ENCODE measurements at places on chromosomes 11 and 22. TPM values are rescaled to one million over a fixed set of nuclear protein-coding genes. Genes with fewer than 3 reads are reported as not detected.

DNA sequence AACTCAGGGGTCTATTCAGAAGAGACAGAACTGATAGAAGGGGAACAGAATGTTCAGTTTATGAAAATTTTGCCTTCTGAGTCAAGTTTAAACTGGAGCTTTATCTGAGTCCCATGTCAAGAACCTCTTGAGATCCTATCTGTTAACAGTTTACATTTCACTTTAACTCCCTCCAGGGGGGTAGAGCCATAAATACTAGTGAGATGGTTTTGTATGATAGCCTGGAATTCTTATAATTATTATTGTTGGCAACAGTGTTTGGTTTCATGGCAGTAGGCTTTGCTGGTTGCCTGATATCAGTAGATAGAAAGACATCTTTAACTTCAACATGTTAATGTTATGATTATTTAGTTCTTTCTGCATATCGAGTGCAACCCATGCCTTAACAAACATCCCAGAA lies 498.5 kb downstream of the INSC start:
- DNase-seq, result no peak

GRCh38 chr11:92569726-92570125 lies 345.1 kb downstream of the FAT3 start:
- DNase-seq, result no peak

DNA sequence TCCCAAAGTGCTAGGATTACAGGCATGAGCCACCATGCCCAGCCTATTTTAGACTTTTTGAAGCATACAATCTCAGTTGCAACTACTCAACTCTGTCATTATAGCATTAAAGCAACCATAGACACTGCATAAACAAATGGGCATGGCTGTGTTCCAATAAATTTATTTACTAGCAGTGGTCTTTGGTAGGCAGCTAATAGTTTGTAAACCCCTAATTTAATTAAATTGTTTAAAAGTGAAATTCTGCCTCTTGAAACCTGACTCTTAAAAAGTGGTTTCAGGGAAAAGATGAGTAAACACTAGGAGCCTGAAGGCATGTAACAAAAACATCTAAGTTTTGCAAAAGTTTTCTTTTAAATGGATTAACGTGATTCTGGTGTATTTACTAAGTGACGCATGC lies 1364.5 kb downstream of the LRRC4C start:
- DNase-seq, result no peak

GRCh38 chr11:92545906-92546471 lies 321.4 kb downstream of the FAT3 start:
- no peak for DNase-seq

GRCh38 chr11:117993988-117994745 lies 8.0 kb downstream of the IL10RA start:
- DNase-seq, result no peak

- DNase-seq, result no peak
Observed at GRCh38 chr11:134332782-134333181, 994 bp downstream of the GLB1L2 start.

DNA sequence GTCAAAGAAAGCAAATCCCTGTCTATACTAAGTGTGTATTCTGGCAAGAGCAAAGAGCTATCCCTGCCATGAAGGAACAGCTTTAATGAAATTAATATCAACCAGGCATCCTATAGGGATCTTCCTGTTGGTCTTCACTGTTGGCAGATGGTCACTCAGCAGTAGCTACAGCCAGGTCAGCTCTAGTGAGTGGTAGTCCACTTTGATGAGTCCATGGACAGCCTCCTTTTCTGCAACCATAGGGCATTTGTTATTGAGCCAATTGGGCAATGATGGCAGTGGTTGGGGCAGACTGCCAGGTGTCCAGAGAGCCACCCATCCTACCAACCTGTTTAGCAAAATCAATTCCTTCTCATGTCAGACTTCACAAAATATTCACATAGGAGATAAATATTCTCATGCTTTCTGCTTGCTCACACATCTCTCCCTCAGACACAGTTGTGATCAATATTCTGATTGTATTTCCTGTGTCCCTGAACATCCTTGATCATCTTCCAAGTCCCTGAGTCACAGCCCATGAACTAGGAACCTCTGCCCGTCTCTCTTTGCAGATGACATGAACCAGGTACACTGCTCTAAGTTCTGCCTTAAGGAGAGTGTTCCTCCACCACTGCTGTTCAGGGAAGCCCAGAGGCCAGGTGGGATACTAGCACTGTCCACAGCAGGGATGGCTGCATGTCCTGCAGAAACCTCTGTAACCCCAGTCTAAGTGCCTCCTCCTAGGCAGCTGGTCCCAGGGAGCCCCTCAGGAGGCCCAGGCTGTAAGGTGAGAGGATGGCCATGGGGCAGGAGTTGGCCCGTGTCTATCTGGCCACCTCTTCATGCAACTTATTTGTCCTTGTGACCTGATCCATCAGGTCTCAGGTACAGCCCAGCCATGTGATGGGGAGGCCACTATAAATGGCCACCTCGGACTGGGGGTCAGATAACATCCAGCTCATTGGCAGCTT lies 74.2 kb upstream of the IGLL5 start:
- no peak for DNase-seq

Gene RAPSN
- total RNA-seq, result 0.86 TPM

Gene OOSP3
- total RNA-seq, result not detected

Gene MGAT3
- total RNA-seq, result 7.9 TPM

Gene C11orf24
- 79.8 TPM for total RNA-seq

Gene CELSR1
- total RNA-seq, result 38.5 TPM
